ENCODE measurements at places on chromosomes 12 and 14.
A peak's percentile ranks its signal among the peaks of the same experiment; 100 is the strongest.

DNA sequence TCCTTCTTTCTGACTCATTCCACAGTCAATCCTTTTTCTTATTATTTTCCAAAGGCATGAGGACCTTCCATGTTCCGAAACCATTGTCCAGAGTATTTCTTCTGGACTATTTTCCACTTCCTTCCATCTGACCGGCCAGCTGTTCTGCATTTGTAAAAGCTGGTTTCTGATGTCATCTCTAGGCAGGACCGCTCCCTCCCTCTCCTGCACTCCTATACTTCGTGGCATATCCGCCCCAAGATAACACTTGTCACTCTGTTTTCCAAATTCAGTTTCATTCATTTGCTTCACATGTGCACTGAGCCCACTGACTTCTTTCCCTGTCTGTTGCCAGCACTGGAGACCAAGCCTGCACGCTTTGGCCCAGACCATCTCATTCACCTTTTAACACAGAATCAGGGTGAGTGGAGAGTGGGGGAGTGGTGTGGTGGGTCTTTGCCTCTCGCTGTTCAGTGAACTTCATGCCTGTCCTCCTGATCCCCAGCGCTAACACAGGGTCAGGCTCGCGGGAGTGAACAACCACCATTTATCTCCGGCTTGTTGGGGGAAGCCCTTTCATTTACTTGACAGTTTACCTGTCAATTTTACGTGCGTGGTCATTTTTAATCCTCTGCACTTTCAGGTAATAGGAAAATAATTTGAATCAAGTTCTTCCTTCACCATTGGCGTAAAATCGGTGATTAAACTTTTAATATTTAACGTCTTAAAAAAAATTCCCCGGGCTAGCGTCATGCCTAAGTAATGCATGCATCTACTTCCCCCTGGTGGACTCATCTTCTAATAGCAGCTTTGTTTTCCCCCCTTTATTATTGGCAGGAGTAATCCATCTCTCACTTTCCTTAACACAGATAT lies 52.5 kb downstream of the C12orf75 start:
- DNase-seq: no peak

GRCh38 chr14:79516009-79516408 lies 695.3 kb downstream of the DIO2 start:
- DNase-seq: no peak

GRCh38 chr14:101763941-101764709 lies 2.6 kb downstream of the PPP2R5C start:
- DNase-seq: no peak

DNA sequence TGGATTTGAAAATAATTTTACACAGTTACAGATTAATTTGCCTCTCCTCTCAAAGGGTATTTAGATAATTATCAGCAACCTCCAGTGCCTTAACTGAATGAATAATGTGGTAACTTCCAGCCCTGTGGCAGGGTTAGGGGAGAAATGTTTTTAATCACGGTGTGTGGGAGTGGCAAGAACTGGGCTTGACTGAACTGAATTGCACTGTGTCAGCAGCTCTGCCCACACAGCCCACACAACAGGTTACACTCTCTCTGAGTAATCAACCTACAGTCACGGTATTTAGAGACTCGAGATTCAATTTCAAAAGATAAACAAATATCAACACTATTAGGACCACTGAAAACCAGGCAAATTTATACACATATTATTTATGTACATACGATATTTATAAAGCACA lies 198.5 kb downstream of the KCNC2 start:
- DNase-seq: no peak

DNA sequence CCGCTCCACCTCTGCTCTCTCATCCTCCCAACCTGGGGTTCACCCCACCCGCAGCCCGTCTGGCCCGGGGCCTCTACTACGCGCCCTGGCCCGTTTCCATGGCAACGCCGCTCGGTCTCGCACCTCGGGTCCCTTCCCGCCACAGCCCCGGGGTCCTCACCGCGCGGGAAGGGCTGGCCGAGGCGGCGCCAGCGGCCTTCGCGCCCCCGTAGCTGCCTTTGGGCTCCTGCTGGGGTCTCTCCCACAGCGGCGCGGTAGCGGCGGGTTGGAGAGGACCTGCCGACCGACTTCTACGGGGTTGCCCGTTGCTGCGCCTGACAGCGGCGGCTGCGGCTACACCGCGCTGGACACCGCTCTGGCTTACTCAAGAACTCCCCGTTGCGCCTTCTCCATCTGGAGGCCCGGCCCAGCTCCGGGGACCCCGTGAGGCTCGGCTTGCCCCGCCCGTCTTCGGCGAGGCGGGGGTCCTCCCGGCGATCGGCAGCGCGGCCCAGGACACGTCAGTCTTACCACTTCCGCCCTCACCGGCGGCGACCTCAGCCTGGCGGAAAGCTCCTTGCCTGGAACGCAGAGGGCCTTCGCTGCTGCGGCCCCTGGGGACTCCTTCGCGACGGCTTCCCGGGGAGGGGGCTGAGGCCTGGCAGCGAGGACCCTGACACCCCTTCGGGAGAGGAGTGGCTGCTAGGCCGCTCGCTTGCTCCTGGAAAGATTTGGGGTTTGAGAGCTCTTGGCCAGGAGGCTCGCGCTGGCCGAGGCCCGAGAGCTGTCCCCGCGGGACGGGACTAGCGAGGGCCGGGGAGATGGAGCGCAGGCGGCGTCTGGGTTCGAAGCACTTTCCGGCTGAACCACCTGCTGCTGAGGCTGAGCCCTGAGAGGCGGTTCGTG lies at the start of gene TM9SF1:
TM9SF1 (minus strand) TSS at position 256 of the 885 bp plus-strand sequence. CDS start 422 bp downstream, outside the sequence.
- peak; percentile 81 for DNase-seq

GRCh38 chr12:132506328-132507160 lies 16.6 kb downstream of the FBRSL1 start:
- DNase-seq: peak; percentile 36
